ENCODE measurements at places on chromosomes 2 and 18.

GRCh38 chr2:119040730-119041129, 98.7 kb downstream of the MARCO start:
- no peak for DNase-seq

DNA sequence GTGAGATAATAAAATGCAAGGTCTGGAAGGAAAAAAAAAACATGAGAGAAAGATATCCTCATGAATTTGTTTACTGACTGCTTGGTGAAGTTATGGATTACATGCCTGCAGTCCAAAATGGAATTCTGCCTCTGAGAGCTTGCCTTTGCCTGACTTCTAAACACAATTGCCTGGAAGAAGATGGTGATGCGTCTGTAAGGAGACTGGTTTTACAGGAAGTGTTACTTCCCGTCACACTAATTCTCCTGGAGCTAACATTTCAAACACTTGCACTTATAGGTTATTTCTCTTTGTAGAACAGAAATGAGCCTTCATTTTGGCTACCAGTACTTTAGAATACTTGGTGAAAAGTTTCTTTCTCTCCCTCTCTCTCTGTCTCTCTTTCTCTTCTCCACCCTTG, 884.3 kb downstream of the TSN start:
- DNase-seq, result no peak

DNA sequence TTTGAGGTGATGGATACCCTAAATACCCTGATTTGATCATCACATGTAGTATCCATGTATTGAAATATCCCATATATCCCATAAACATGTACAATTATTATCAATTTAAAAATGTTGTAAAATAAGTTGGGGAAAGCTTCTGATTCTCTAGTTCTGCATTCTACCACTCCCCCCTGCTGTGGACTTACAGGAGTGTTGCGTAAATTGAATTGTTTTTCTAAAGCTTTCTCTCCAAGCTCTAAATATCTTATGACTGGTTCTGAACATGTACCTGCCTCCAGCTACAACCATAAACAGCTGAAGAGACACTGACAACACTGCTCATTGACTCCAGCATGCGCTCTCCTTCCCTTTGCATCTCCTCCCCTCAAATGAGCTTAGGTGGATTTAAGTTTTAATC, 145.2 kb downstream of the MGAT5 start:
- no peak for DNase-seq

DNA sequence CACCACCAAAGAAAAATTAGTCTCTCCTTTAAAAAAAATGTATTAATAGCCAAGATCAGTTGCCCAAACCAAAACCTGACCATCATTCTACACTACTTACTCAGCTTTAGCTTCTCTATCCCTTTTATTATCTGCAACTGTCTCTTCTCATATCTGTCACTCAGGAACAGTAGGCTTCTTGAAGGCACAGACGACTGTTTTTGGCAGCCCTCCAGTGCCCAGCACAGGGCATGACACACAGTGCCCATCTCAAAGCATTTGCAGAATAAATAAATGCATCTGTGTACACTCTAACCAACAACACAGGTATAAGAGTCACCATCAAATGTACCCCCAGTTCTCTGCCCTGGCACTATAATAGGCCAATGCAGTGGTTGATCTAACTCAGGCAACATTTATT, 117.2 kb downstream of the UXS1 start:
- peak; percentile 44 for DNase-seq

DNA sequence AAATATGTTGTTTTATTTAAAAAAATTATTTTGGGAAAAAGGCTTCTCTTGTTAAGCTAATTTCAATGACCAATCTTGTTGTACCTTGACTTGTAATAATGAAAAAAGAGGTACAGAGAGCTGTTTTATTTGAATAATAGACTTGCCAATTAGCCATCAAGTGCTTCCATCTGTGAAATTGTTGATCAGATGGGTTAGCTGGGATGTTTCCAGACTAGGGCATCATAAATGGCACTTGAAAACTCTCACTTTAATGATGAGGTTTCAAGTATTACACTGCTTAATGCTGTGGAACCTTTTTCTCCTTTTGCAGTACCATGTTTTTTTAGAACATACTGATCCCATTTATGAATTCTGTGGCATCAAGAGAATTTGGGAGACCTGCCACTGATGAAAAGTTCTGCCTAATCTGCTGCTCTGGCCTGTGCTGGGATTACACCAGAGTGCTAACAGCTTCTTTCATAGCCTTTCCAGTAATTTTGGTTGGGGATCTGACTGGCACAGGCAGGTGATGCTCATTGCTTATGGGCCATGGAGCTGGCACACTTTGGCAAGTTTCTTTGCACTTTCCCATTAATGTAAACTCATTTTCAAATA, 24.2 kb downstream of the PSMD14 start:
- DNase-seq, result no peak

DNA sequence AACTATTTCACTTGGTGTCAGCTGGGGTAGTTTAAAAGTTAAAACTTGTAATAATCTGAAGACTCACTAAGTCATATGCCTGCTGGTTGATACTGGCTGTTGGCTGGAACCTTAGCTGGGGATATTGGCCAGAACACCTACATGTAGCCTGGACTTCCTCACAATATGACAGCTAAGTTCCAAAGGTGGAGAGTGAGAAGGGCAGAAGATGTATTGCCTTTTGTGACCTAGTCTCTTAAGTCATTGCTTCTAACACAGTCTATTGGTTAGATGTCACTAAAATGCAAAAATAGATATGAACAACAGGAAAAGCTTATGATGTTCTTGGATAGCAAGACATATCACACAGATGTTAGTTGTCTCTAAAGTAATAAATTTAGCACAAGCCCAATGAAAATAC, 113.2 kb upstream of the CHAC2 start:
- DNase-seq, result peak; percentile 23

- DNase-seq, result no peak
Measured at GRCh38 chr2:68809324-68810240, 61.6 kb downstream of the BMP10 start.

DNA sequence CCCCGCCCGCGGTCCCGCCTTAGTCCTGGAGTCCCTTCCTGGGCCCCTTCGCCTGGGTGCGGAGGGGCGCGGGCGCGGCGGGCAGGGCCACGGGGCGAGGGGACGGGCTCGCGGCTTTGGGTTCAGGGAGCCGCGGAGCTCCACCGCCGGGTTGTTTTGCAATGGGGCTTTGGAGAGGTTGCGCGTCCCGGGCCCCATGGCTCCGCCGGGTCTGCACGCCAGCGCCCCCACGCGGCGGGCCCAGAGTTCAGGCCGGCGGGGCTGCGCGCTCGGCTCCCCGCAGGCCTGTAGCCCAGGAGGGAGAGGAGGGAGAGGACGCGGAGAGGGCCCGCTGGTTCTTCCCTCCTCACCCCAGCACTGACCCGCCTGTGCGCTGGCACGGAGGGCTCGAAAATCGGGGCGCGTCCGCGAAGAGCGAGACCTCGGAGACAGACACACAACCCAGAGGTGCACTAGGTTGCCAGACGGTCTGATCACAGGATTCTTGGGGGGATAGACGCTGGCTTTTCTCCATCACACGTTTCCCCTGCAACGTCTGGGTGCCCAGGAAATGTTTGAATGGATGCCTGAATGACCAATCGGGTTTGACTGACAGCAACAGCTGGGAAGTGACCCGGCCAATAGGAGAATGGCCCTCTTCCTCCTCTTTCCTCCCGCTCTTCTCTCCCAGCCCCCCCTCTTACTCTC, 4.9 kb upstream of the SIX2 start:
- DNase-seq, result peak; percentile 90

GRCh38 chr2:68100189-68100588, 37.4 kb upstream of the C1D start:
- DNase-seq, result no peak

DNA sequence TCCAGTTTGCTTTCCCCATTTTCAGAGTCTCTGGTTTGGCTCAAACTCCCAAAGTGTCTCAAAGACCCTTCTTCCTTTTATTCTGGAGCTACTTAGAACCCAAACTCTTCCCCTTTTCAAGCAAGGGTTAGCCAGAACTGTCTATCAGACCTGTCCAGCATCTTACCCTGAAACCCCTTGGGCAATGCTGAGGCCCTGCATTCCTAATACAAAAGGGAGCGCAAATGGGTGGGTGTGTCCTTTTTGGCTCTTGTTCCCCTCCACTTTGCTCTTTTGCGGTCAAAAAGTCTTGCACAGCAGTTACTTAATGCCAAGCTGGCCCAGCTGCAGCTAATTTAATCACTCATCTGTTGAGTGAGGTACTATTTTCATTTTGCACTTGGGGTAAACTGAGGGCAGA, 231.2 kb upstream of the FOSL2 start:
- DNase-seq, result no peak

GRCh38 chr18:45958730-45959129, 8.4 kb downstream of the EPG5 start:
- DNase-seq, result no peak

DNA sequence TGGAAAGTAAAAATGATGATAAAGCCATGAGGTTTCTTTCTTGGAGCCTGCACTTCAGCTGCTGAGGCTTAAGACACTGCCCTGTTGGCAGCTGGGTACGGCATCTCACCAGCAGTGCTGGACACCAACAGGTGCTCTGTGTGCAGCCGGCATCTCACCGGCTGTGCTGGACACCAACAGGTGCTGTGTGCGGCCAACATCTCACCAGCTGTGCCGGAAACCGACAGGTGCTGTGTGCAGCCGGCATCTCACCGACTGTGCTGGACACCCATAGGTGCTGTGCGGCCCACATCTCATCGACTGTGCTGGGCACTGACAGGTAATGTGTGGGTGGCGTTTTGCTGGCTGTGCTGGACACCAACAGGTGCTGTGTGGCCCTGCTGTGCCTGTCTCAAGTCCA, 190.8 kb downstream of the TMEM18 start:
- peak; percentile 68 for DNase-seq

- DNase-seq, result peak; percentile 84
Measured at GRCh38 chr2:219592736-219593135, 4.9 kb upstream of the STK11IP start.

DNA sequence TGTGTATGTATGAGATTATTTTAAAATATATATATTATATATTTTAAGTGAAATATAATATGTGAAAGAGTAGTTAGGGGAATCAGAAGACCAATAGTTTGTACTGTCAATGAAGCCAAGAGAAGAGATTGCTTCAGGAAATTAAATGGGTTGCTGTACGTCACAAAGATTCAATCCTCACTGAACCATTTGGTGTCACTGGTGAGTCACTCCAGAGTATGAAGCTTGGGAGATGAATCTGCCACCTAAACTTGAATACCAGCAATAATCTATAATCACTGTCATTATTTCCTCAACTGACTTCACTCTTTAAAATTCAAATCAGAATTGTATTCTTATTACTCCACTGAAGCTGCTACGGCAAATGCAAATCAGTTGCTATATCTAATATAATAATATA, 41.9 kb upstream of the SCN9A start:
- DNase-seq, result peak; percentile 23

- DNase-seq, result no peak
Measured at GRCh38 chr2:138306626-138307025, 194.9 kb upstream of the SPOPL start.

DNA sequence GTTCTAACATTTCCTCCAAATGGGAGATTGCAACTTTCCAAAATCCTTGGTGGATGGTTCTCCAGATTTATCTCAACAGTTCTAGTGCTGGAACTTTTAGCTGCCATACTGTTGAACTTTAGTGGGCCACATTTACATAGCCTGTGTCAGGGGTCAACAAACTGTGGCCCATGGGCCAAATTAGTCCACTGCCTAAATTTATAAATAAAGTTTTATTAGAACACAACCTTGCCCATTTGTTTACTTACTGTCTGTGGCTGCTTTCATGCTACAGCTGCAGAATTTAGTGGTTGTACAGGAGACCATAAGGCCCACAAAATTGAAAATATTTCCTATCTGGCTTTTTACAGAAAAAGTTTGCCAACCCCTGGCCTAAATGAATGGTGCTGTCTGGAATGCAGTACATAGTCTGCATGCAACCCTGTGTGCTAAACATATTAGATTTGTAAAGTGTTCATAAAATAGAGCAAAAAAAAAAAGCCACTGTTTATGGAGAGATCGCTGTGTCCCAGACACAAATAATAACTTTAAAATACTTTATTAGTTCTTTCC, 30.3 kb downstream of the MGAT5 start:
- no peak for DNase-seq

- no peak for DNase-seq
Measured at GRCh38 chr2:30713698-30714097, 93.5 kb downstream of the CAPN13 start.

GRCh38 chr2:104597942-104598341, 256.0 kb upstream of the POU3F3 start:
- no peak for DNase-seq

- no peak for DNase-seq
Measured at GRCh38 chr2:227834916-227835650, 21.4 kb downstream of the CCL20 start.

GRCh38 chr18:46324087-46324955, 220.1 kb downstream of the HAUS1 start:
- peak; percentile 48 for DNase-seq

- DNase-seq, result peak; percentile 47
Measured at GRCh38 chr2:128449226-128450061, 130.8 kb upstream of the HS6ST1 start.

- DNase-seq, result no peak
Measured at GRCh38 chr2:74551530-74551929, 2.2 kb downstream of the LOXL3 start.

GRCh38 chr2:224875153-224875552, 159.0 kb upstream of the CCDC195 start:
- no peak for DNase-seq

DNA sequence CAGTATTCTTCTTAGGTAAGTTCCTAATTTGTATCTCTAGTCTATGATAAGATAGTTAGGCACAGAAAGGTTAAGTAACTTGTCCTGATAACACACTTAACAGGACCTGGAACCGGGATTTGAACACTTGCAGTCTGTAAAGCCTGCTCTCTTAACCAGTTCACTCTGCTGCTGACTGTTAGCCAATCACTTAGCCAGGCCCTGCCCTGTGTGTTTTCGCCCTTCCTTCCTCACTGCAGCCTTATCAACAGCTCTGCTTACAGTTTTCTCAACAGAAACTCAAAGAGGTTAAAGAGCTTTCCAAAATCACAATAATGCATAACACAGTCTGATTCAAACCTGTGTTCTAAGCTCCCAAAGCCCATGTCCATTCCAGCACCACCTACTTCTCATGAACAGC, 151.7 kb downstream of the TRABD2A start:
- no peak for DNase-seq

- no peak for DNase-seq
Measured at GRCh38 chr2:19579461-19579860, 221.0 kb upstream of the OSR1 start.

DNA sequence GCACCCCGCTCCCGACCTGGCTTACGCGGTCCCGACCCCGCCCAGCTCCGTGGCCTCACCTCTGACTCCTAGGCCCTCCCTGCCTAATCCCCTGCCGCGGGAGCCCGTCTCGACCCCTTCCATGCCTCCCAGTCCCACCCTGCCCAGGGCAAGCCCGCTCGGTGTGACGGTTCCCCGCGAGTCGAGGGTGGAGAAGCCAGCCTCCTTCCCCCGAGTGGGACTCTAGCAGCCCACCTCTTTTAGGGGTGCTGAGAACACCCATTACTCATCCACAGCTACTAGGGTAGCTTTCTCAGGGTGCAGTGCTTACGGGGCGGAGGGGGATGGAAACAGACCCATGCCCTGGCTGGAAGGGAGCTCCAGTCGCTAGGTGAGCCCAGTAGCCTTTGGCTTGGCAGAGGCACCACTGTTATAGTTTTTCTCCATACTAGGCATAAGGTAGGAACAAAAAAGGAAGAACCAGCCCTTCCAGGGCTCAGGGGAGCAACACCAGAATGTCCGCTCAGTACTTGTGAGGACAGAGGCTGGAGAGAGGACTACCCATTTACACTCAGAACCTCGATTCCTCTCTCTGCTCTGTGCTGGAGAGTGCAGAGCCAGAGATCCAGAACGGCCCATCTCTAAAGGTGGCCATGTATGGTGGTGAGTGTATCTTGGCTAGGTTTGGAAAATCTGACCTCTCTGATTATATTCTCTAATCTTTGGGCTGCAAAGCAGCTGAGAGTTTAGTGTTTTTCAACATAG, 606 bp downstream of the AGBL5 start:
- DNase-seq, result no peak

All from tongue (tissue), 3 donors.